ENCODE measurements at places on chromosomes 1 and 21.
A peak's percentile ranks its signal among the peaks of the same experiment; 100 is the strongest.

DNA sequence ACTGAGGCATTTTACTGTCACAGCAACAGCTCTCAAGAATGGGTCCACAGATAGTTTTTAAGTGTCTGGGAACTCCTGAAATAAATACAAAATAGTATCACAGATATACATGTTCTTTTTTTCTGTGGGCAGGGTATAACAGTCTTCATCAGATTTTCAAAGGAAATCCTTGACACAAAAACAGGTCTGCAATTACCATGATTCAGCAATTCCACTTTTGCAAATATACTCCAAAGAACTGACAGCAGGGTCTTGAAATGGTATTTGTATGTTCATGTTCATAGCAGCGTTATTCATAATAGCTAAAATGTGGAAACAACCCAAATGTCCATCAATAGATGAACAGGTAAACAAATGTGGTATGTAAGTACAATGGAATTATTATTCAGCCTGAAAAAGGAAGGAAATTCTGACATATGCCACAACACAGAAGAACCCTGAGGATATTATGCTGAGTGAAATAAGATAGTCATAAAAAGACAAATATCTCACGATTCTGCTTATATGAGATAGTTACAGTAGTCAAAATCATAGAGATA, 85.0 kb downstream of the EPS15 start:
- DNase-seq, result no peak

GRCh38 chr1:20552728-20553445, 514 bp downstream of the FAM43B start:
- peak; percentile 38 for DNase-seq

- no peak for DNase-seq
These were observed 178.4 kb downstream of the ADSS2 start for GRCh38 chr1:244273262-244273844.

GRCh38 chr1:117003223-117003875, 1.8 kb downstream of the CD101 start:
- DNase-seq, result no peak

GRCh38 chr21:22871692-22872091, 1873.5 kb downstream of the NCAM2 start:
- no peak for DNase-seq

DNA sequence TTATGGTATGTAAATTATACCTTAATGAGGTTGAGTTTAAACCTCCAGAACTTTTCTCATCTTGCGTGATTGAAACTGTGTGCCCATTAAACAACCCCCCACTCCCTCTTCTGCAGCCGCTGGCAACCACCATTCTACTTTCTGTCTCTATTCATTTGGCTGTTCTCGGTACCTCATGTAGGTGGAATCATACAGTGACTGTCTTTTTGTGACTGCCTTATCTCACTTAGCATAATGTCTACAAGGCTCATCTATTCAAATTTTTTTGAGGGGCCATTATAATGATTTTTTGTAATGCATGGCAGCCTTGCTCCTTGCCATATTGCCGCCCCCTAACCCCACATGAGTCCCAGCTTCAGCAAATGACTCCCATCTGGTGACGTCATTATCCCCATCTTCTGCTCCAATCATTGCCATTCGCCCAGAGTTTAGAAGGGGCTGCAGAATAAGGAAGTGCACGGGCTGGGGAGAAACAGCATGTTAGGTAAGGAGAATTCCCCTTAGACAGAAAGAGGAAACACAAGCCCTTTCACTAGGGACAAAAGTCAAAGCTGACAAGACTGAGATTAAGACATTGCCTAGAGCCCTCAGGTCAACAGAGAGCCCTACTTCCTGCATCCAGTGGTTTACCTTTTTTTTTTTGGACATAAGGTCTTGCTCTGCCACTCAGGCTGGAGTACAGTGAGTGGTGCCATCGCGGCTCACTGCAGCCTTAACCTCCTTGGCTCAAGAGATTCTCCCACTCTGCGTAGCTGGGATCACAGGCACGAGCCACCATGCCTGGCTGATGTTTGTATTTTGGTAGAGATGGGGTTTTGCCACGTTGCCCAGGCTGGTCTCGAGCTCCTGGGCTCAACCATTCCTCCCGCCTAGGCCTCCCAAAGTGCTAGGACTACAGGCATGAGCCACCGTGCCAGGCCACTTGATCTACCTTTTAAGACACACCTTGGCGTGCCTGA, 78.4 kb upstream of the ERRFI1 start:
- DNase-seq, result no peak

DNA sequence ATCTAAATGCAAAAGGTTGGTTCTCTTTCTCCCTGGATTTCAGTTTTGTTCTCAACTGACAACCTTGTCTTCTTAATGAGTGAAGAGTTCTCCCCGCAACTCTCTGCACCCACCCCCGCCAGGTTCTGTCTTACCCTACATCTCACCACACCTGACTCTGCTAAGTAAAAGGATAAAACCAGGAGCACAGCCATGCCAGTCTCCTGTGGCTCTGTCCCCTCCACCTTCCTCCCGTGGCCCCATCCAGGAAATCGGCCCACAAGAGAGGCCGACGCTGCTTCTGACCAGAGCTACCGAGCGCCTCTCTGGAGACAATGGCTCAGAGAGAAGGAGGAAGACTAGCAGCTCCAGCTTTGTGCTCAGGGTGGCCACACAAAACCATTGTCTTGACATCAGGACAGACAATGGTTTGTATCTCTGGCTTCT, 72.2 kb downstream of the PLEKHA6 start:
- DNase-seq, result no peak

DNA sequence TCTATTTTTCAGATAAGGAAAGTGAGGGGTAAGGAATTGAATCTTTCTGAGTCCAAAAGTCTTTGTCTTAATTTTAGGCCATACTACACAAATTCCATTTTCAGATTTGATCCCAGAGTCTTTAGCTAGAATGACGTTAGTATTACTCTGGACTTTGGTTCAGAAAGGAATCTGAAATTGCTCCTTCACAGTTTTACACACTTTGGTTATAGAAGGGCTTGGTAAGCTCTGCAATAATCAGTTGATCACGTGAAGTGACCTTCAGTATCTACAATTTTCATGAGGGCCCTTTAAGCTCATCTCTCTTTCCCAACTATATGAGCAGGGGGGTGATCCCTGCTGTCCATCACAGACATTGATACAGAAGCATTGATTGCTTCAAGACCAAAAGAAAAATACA, 103.4 kb upstream of the ESRRG start:
- no peak for DNase-seq

DNA sequence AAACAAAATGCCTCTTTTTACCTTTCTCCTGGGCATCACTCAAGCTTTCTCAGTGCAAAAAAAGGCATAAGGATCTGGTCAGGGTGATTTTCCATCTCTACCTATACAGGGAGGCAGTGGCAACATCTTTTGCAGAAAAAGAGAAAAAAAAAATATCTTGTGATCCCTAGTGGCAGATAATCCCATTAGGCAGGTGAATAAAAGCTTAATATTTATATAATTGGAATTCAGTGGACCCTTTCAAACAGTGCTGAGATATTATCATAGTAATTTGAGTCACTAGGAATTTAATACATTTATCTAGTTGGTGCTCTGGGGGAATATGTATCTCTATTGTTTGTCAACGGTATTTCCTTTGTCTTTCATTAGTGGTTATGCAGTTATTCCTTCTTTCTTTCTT, 29.9 kb upstream of the CXADR start:
- DNase-seq, result no peak

- DNase-seq, result no peak
These were observed 621.9 kb downstream of the LRRIQ3 start for GRCh38 chr1:73576083-73576482.

DNA sequence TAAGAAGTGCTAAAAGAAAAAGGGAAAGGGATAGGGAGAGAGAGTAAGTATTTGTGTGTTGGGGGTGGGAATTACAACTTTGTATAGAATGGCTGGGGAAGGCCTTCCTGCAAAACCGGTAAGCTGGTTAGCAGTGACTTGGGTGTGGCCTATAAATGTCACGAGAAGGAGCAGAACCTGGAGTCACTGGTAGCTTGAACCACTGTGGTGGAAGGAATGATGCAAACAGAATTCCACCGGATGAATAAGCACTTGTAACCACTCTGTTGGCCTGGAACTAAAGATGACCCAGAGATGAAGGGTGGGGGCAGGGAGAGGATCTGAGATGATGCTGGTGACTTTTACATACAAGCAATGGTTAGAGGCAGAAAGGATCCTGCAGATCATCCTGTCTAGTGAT, 8.9 kb downstream of the XKR8 start:
- no peak for DNase-seq

GRCh38 chr1:241612533-241613477, 27.4 kb downstream of the CHML start:
- DNase-seq, result no peak
